Uterus (tissue), 4 donors: ENCODE measurements at places on chromosomes 7 and 10.

DNA sequence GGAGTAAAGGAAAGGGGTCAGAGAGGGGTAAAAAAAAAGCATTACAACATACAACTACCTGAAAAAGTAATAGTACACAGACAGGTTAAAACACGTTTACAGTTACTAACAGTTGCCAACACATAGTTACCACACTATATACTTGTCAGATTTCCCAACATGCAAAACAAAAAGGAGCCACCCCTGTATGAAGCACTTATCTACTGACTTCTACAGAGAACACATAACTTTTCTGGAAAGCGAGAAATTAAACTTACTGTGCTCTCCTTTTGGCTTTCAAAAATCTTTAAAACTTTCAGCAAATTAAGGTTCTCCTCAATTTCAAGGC is 2.1 kb downstream of the ABI1 start:
- DNase-seq = no peak

DNA sequence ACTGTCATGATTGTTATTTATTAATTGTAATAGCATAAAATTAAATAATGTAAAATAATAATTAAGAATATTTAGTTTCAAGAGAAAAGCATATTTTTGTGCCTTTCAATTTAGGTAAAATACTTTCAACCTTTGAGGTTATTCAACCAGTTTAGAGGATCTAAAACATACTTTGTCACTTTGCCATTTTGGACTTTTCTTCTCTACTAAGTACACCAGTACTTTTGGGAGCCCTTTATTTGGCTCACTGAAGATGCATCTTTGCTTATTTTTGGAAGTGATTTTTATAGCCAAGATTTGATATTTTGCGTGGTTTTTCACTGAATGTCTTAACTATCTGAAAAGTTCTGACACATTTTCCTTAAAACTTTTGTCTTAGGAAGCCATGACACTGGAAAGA is 860.5 kb downstream of the SORCS1 start:
- no peak for DNase-seq

DNA sequence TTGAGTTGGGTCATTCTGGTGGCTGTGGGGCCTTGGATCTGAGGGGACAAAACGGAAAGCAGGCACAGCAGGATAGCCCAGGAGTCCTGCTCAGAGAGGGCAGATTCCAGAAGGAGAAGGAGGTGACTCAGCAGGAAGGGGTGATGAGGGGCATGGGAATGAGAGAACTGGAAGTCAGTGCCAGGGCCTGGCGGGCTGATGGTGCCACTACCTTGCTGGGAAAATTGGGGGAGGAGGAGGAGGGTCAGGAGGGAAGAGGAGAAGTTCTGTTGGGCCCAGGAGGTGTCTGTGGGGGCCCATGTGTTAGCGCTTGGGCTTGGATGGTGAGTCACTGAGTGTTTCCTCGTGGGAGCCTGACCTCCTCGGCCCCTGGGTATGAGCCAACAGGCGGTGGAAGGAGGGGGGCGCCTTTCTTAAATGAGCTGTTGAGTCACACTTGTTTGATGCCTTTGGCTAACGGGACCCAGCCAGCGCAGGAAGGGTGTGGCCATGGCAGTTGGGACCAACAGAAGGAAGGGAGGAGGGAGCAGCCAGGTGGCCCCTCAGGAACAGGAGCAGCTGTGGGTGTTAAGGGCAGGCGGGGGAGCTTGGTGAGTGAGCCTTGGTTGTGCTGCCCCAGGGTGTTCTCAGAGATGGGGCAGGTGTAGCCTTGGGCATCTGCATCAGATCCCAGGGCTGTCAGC is 130.0 kb upstream of the BTBD16 start:
- DNase-seq = peak; percentile 94

GRCh38 chr10:30697806-30698205 is 68.3 kb upstream of the LYZL2 start:
- DNase-seq = no peak

GRCh38 chr7:114409750-114410149 is 4.9 kb upstream of the FOXP2 start:
- no peak for DNase-seq

DNA sequence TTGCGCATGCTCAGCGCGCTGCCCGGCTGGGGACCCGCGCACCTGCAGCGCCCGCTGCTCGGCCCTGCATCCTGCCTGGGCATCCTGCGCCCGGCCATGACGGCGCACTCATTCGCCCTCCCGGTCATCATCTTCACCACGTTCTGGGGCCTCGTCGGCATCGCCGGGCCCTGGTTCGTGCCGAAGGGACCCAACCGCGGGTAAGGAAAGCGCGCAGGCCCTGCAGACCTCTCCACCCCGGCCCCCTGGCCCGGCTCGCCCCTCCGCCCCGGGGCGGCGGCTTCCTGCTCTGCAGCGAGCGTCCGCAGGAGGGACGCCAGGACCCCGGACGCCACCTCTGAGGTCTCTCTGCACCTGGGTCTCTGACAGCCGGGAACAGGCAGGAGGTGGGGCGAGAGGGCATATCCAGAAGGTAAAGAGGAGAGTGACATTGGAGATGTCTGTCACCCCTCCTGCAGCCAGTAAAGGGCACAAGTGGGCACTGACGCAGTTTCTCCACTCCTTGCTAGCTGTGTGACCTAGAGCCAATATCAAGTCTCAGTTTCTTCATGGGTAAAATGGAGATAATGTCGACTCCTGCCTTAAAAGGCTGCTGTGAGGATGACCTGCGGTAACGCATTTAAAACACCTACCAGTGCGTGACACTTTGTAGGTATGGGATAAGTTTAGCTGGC is 338 bp downstream of the ATP6V0E2 start:
- DNase-seq = no peak

- DNase-seq = no peak
These were observed 23.5 kb upstream of the PTN start for GRCh38 chr7:137366995-137367394.

- DNase-seq = no peak
These were observed 50.9 kb upstream of the LEP start for GRCh38 chr7:128190051-128190647.

- DNase-seq = no peak
These were observed 7.4 kb upstream of the STK17A start for GRCh38 chr7:43575506-43575905.

DNA sequence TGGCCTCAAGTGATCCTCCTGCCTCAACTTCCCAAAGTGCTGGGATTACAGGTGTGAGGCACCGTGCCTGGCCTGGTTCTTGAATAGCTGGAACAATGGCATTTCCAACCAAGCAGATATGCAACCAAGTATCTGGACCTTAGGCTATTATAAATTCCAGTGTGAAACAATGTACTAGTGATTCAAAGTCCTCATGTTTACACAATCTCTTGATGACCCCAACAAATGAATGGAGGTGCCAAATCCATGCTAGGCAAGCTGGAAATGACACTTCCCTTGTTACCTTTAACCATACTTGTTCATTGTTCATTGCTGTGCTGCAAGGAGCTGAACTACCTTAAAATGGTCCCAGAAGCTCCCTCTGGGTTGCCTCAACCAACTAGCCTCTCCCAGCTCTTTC is 282.2 kb upstream of the KLF14 start:
- no peak for DNase-seq

- DNase-seq = no peak
These were observed 58.7 kb downstream of the INPP5F start for GRCh38 chr10:119784340-119785067.

DNA sequence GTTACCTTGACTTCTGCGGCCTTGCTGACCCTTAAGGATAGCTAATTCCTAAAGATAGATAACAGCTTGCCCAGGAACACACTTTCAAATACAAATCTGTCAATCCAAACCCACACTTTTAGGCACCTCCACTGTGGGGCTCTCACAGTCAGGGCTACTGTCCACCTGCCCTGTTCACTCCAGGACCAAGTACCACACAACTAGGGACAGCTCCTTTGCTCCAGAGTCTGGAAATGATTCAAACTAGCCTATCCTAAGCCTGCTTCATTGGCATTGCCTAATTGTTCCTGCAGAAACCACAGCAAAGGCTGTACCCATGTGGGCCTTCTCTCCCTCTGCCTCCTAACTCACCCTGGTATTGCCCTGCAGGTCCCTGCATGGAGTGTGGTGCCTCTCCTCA is 538.9 kb upstream of the IGFBP3 start:
- no peak for DNase-seq

DNA sequence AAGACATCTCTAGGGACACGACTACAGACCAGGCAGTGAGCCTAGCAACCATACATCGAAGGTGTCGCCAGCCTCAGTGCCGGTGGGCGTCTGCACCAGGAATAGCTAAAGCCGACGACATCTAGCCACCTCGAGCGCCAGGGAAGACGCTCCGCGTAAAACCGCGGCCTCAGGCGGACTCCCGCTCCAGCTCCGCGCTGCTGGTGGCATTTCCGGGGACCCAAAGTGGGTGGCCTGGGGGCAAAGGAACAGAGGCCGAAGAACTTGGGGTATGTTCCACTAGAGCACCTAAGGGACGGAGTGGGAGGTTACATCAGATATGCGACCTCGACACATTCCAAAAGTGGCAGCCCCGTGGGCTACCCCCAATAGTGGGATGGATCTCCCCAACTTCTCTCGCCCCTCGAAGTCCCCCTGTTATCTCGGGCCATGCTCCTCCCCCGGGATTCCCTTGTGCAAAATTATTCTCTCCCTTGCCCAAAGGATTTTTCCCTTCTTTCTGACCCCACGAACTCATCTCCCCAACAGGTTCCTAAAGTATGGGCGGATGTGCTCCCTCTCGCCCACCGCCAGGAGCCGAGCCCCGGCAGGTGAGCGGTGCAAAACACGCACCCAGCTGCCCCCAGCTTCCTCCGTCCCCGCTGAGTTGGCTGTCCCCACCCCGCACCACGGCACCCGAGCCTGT is 1.2 kb downstream of the KCNMA1 start:
- no peak for DNase-seq

DNA sequence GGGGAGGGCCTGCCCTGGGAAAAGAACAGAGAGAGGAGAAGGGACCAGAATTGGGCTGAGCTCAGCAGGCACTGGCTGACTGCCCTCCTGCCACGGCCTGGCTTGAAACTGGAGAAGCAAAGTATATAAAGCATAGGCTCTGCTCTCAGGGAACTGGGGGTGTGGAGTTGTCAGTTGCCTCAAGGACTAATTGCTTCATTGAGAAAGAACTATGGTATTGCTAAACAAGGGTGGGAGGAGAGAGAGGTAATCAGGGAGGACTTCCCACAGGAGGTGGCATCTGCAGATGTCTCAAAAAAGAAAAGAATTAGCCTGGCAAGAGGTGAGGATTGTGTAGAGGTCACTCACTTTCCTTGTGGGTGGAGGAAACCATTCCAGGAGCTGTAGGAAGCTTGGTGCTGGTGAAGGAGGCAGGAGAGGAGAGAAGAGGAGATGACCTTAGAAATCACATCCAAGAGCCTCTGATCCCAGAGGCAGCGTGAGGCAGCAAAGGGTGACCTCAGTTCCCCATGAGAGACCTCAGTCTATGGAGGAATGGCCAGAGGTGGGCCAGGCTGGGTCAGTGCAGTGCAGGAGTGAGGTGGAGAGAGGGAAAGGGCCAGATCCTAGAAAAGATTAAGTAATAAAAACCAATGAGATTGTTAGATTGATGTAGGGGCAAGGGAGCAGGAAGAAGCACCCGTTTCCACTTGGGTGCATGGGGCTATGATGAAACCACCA is 2.4 kb downstream of the PILRB start:
- no peak for DNase-seq

DNA sequence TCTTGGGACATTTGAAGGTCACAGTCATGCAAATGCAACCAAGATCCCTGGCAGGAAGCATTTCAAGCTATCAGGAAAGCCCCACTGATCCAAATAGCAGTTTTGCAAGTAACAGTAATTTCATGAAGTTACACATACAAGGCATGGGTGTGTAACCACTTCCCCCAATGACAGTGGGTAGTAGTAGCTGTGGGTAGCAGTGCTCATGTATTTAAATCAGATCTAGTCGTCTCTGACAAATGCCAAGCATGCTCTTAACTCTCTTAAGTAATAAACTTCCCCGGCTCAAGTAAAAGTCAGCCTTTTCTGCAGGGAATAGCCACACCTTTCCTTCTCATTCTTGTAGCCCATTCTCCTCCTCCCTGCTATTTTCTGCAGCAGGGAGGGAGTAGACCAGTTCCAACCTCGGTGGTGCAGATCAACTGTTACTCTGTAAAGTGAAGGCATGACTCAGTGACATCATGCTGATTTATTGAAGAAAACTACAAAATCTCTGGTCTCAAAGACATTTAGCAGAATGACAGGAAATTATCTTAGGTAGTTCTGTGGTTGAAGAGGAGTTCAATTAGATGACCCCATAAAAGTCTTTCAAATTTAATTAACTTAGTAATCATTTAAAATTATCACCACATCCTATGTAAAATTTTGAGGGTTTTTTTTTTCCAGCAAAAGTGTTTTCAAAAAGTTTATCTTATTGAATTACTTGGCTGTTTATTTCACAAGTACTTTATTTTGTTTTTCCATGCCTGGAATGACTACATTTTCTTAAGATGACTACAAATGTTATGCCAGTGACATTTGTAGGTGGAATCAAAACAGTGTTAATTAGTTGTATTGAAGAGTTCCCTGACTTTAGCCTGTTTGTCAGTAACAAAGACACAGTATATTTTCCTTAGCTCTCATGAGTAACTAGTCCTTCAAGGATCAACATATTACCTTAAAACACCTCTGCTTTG is 568.3 kb downstream of the INHBA start:
- no peak for DNase-seq

DNA sequence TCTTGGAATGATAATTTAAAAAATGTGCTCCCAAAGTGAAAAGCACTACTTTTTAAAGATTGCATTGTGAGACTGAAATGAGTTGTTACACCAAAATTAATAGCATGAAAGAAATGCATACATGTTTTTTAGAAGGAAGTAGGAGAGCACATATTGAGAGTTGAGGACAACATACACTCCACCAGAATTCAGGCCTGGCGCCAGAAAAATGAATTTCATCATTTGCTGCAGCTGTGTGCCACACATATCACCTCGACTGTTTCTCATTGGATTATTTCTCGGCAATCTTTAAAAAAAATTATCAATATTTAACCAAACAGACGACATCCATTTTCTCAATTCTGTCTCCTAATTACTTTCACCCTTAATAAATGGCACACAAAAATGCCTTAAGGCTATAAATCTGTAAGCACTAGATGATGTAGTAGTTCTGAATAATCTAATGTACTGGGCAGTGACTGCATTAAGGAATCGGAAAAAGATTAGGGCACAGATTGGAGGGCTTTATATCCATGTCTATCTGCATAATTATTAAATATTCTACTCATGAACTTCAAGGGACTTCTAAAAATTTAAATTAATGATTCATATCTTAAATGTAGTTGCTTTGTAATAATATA is 590.4 kb downstream of the NXPH1 start:
- no peak for DNase-seq
